Fibroblast of the aortic adventitia (primary cell): ENCODE measurements at places on chromosomes 6 and 20.

DNA sequence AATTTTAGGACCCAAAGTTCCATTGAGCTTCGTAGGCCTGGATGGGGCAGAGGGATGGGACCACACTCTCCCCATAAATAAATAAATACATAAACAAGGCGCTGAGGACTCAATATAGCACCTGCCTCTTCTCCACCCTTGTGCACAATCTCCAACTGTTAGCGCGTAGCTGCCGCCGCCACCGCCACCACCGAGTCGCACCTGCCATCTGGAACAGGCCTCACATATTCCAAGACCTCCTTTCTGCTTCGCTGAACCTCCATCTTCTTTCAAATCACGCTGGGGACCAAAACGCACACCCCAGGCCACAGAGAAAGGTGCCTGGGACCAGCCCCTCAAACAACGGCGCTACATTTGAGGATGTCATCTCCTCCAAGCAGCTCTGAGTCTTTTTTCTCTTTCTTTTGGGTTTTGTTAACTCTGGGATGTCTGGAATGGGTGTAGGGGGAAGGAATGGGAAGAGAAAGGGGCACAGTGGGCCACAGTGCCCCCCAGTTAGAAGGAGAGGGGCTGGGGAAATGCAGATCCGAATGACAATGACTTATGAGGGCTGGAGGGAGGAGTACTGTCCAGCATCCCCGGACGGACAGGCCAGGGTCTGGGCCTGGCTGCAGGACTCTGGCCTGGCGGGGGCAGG lies 49.7 kb downstream of the NOL4L start:
- DNase-seq, result no peak

DNA sequence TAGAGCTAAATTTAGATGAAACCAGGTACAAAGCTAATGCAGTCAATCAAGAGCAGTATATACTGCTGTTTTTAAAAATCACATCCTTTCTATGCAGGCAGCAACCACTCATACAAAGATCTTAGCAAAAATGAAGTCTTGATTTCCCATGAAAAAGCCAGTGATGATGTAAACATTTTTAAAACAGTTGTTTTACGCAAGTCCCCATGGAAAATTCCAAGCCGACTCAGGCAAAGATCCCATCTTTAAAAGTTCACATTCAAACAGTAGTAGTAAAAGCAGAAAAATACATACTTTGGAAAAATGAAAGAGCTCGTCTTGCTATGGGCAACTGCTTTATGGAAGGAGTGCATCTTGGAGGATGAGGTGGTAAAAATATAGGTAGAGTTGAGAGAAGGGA lies 84.0 kb downstream of the RCAN2 start:
- no peak for DNase-seq

- DNase-seq, result no peak
Observed at GRCh38 chr6:169589699-169590257, 112.1 kb downstream of the WDR27 start.

DNA sequence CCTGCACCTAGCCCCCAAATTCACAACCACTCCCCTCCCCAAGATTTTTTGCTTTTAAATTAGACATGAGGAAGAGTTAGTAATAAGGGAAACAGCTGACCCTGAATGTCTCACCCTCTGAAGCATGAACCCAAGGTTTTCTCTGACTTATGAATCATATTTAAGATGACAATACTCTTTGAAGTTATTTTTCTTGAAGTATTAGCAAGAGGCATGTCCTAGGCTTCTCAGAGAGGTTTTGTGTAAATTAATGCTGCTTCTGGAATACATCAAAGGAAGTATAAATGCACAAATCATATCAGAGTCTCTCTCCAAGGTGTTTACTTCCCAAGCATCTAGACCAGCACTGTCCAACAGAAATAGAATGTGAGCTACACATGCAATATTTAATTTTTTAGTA lies 408.1 kb upstream of the MARCKS start:
- peak; percentile 33 for DNase-seq

GRCh38 chr6:170269846-170270541 lies 20.9 kb downstream of the DLL1 start:
- no peak for DNase-seq

DNA sequence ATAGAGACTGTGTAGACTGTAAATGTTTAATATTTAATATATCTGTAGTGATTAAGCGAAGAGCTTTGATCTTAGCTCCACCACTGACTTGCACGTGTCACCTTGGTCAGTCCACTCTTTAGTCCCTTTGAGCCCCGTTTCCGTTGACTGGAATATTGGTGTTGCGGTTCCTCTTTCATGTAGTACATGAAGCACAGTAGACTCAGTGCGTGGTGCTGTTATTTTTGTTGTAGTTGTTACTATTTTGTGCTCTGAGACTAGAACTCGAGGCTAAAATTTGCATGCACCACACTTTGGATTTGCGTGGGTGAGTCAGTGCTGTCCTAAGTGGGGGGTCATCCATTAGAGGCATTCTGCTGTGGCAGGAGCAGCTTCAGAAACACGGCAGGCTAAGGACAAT lies 291.4 kb downstream of the QKI start:
- no peak for DNase-seq

- no peak for DNase-seq
Observed at GRCh38 chr6:129146902-129147301, 264.0 kb downstream of the LAMA2 start.

DNA sequence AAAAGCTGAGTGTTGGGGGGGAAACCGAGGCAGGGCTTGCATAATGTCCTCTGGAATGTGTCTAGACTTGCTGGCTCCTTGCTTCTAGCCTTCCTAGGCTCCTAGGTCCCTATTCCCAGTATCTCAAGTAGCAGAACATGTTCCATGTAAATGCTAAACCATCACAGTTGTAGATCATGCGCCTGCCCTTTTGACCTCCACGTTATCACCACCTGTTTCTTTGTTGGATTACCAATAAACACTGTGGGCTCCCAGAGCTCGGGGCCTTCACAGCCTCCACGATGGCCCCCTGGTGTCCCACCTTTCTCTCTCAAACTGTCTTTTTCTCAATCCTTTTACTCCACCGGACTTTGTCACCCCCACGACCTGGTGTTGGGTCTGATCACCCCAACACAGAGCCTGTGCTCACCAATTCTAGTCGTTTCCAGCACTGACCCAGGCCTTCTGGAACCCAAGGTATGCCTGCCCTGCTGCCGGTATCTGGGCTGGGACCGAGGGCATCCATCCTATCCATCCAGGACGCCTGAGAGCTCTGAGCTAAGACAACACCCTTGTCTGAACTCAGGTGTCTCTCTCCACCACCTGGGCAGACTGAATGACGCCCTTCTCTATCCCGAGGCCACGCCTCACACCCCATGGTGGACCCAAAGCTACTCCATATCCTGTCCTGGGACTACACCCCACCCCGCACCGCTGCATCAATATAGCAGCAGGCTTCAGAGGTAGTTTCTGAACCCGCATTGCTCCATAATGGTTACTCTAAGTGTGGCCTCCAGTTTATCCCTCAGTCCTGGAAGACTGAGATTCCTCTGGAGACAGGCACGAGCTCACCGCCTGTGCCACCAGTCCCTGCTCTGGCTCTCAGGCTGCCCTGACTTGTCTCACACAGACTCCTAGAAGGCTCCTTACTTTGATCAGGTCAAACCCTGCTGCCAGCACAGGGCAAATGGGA lies 9.3 kb upstream of the PRR18 start:
- no peak for DNase-seq
